IMR-90 (cell line): ENCODE measurements at places on chromosomes 4 and X.

GRCh38 chrX:118047446-118048186 lies 69.0 kb downstream of the KLHL13 start:
- DNase-seq = no peak

- no peak for DNase-seq
These were observed 57.6 kb downstream of the GSX2 start for GRCh38 chr4:54157606-54158005.

DNA sequence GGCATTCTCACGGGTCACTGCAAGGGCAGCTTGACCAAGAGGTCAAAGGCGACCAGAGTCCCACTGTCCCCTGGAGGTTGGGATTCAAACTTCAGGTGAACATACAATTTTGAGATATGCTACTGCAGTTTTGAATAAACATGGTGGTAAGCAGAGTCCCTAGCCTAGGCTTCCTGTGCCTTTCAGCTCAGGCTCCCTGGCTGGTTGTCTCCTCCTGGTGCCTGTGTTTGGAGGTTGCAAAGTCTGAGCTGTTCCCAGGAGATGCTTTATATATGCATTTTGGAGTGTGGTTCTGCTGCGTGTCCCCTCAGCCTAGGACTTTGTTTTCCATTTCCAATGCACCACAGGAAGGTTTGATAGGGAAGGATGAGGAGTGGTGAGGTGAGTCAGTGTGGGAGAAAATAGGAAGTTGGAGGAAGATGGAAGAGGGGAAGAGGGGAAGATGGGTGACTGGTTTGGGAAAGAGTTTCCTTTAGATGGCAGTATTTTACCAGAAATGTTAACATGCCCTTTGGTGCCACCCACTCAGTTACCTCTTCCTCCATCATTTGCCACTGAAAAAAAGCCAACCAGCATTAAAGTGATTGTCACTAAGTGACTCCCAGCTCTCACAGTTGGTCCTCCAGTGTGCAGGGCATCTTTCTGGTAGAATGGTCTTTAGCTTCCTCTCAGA lies 211.7 kb upstream of the AGTR2 start:
- DNase-seq = no peak

DNA sequence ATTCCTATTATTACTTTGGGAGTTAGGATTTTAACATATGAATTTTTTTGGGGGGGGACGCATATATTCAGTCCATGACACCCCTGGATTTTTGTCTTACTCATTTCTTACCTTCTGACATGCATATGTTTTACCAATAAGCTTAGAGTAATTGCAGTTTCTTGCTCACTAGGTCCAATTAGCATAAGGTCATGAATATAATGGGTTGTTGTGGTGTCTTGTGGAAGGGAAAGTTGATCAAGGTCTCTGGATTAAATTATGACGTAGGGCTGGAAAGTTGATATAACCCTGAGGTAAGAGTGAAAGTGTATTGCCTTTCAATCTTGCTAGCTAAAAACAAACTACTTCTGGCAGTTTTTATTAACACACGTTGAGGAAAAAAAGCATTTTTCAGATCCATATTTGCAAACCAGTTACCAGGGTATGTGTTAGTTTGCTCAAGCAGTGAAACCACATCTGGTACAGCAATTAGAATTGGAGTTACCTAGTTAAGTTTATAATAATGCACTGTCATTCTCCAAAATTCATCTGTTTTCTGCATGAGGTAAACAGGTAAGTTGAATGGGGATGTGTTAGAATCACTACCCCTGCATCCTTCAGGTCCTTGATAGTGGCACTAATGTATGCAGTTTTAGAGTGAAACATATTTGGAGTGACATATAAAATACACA lies 32.0 kb downstream of the STIM2 start:
- no peak for DNase-seq

DNA sequence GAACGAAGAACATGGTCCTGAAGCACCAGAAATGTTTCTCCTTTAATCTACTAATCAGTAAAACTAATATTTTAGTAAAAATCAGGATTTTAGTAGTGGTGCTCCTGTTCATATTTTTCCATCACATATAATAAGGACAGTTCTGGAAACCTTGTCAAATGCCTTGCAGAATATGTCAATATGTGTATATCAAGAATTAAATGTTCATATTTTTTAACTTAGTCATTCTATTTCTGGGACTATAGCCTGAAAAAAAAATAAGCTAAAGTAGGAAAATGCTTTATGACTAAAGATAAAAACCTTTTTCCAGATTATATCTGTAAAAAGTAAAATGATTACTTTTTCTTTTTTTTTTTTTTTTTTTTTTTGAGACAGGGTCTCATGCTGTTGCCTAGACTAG lies 65.1 kb downstream of the MAB21L2 start:
- peak; percentile 56 for DNase-seq
